ENCODE measurements at places on chromosomes 3 and 15. TPM values are rescaled to one million over a fixed set of nuclear protein-coding genes. Genes with fewer than 3 reads are reported as not detected.
A peak's percentile ranks its signal among the peaks of the same experiment; 100 is the strongest.

The GUCA1C gene
- 1.8 TPM for total RNA-seq

The CD86 gene
- total RNA-seq = 4.4 TPM

The MUSTN1 gene
- 10.9 TPM for total RNA-seq

The PLCB2 gene
- 7.5 TPM for total RNA-seq

DNA sequence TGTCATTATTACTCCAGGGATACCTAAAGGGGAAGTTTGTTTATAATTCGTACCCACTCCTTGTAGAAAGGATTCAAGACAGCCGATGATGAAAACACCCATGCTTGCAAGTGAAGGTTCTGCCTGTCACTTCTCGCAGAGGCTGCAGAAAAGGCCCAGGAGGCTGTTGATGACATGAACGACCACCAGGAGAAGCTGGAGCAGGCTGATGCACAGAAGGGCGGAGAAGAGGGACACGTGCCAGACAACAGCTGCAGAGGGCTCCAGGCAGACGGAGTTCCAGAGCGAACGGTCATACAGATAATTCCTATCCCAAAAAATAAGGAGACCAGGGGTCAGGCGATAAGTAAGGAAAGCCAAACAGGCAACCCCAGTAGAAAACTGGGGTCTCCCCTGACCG lies 5.7 kb upstream of the DYNLT2B start:
- DNase-seq = no peak

- peak; percentile 65 for DNase-seq
These were observed 755 bp downstream of the PTPN9 start for GRCh38 chr15:75578173-75578947.

DNA sequence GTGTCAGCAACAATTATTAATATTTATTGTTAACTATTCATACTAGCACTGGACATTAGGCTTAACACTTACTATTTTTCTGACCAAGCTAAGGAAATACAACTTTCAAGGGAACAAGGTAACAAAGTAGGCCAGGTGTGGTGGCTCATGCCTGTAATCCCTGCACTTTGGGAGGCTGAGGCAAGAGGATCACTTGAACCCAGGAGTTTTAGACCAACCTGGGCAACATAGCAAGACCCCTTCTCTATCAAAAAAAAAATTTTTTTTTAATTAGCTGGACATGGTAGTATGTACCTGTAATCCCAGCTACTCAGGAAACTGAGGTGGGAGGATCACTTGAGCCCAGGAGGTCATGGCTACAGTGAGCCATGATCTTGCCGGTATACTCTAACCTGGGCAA lies 131.7 kb downstream of the RBPMS2 start:
- no peak for DNase-seq

GRCh38 chr3:23805633-23806533 lies at the start of gene UBE2E1:
TSS of gene UBE2E1 (plus strand) at chr3:23805955. CDS start at chr3:23807270, 1,315 bp downstream.
- DNase-seq = peak; percentile 84

DNA sequence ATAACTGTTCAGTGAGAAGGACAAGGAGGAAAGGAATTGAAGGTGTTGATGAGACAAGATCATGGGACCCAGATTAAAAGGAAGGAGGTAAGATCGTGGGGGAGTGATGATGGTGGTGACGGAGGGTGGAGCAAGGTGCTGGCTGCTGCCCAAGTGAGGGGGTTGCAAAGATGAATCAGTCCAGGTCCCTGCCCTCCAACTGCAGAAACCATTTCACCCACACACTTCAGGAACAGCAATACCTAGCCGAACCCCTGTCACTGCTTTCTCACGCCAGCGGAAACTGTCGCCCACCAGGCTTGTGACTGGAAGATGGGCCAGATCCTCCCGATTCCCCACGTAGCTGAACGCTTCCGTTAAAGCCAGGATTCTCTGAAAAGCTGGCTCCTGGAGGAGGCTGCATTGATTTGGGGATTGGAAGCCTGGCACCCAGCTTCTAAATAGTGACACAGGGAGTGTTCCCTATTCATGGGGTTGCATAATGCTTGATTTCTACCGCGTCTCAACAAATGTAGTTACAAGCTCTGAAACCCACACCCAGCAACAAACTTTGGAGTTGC lies 3.2 kb upstream of the LSG1 start:
- DNase-seq = no peak

Measured in left ventricle myocardium superior (tissue), 1 donor.